ENCODE measurements at places on chromosomes 1 and 21.

DNA sequence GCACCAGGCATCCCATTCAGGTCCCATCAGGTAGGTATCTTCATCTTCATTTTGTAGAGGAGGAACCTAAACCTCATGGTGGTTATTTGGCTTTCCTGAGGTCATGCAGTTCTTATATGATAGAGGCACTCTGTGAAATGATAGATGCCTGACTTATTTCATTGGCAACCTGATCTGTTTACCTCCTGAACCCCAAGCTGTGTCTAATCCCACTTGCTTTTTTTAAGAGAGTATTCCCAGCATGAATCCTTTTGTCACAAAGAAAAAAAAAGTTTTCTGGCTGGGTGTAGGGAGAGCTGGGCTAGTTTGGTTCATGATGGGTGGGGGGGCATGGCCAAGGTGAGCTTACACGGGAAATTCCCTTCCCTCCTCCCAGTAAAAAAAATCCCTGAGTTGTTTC is 154.2 kb downstream of the TENT5C start:
- no peak for DNase-seq

DNA sequence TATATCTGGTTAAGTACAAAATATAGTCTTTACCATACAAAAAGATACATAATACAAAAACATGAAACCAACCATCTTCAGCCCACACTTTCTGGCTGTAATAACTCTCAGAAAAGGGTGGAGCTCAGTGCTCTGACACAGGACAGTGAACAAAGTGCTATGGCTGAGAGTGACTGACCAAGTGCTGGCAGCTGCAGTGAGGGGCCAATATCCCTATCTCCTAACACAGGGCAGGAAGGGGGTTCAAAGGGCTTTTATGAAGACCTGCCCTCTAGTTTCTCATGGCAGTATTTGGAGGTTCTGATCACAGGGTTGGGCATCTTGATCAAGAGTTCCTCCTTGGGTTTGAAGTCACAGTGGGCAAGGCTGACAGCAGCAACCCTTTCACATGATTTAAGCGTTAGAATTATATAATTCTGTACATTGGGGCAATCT is 3.9 kb downstream of the TXNIP start:
- no peak for DNase-seq

DNA sequence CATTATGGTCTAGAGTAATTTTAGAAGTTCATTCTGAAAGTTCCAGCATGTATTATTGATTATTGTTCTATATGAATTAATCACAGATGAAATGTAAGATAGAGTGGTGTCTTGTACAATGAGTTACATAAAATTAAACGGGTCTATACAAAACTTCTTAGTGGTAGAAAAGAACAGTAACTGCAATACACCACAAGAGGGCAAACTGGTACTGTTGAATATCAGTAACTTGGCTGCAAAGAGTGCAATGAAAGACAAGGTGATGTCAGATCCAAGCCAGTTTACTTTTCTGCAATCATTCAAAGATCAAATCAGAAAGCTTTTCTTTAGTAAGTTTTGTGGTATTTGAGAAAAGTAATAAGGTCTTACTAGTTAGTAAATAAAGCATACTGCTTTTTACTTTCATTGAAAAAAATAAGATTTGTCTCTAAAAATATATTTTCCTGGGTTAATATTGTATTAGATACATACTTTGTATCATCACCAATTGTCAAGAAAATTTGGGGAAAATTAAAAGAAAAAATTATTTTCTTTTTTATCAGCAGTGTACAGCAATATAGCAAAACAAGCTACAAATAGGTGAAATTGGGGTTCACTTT is 66.4 kb upstream of the BTG3 start:
- no peak for DNase-seq

- no peak for DNase-seq
Observed at GRCh38 chr1:203274603-203275381, 30.5 kb upstream of the BTG2 start.

All from stimulated activated CD8-positive, alpha-beta memory T cell treated with anti-CD3 and anti-CD28 coated beads, Interleukin-12 subunit alpha, Interleukin-12 subunit beta, amount 100 ng/mL, for 4 hours (primary cell).